ENCODE measurements at places on chromosomes 6 and 20.
A peak's percentile ranks its signal among the peaks of the same experiment; 100 is the strongest.

GRCh38 chr6:142334294-142334693, 32.5 kb downstream of the ADGRG6 start:
- DNase-seq, result no peak

GRCh38 chr6:89244241-89244985, 27.3 kb upstream of the GABRR1 start:
- DNase-seq, result no peak

- DNase-seq, result no peak
Observed at GRCh38 chr6:134464690-134465411, 146.9 kb upstream of the SGK1 start.

- DNase-seq, result no peak
Observed at GRCh38 chr6:5116243-5116991, 31.3 kb downstream of the PPP1R3G start.

GRCh38 chr6:53066077-53066417, 843 bp downstream of the FBXO9 start:
- no peak for DNase-seq

DNA sequence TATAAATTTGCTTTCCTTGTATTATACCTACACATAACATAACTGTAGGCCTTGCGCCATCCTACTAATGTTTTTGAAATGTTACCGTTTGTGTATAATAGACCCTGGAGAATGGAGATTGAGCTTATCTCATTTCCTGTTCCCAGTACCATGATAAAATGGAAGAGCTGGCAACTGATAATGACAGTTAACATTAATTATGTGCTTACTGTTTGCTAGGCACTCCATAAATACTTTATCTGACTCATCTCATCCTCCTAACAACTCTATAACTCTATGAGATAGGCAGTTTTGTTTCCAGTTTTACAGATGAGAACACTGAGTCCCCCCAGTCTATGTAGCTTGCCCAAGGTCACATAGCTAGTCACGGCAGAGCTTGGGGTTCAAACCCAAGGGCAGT, 396.7 kb downstream of the SYNE1 start:
- no peak for DNase-seq

DNA sequence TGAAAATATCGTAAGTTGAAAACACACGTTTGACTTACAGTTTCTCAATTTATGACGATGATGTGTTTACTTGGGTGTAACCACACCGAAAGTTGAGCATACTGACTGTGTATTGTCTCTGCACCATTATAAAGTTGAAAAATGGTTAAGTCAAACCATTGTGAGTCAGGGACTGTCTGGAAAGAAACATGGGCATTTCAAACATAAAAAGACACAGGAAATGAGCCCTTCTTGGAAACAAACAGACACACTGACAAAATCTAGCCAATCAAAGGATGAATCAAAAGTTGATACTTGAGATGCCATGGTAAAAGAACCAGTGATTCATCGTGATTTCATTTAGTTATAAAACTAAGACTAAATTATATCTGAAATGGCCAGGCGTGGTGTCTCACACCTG, 5.3 kb downstream of the POPDC3 start:
- no peak for DNase-seq

GRCh38 chr6:122511193-122511924, 39.8 kb upstream of the SERINC1 start:
- DNase-seq, result no peak

GRCh38 chr6:136070815-136071214, 179.3 kb downstream of the MTFR2 start:
- DNase-seq, result no peak

GRCh38 chr20:1323830-1324597, 4.9 kb downstream of the SDCBP2 start:
- DNase-seq, result no peak

GRCh38 chr20:3312940-3313682, 74.1 kb upstream of the SLC4A11 start:
- DNase-seq, result peak; percentile 87

- DNase-seq, result no peak
Observed at GRCh38 chr6:87921034-87921433, 126.6 kb upstream of the SPACA1 start.

DNA sequence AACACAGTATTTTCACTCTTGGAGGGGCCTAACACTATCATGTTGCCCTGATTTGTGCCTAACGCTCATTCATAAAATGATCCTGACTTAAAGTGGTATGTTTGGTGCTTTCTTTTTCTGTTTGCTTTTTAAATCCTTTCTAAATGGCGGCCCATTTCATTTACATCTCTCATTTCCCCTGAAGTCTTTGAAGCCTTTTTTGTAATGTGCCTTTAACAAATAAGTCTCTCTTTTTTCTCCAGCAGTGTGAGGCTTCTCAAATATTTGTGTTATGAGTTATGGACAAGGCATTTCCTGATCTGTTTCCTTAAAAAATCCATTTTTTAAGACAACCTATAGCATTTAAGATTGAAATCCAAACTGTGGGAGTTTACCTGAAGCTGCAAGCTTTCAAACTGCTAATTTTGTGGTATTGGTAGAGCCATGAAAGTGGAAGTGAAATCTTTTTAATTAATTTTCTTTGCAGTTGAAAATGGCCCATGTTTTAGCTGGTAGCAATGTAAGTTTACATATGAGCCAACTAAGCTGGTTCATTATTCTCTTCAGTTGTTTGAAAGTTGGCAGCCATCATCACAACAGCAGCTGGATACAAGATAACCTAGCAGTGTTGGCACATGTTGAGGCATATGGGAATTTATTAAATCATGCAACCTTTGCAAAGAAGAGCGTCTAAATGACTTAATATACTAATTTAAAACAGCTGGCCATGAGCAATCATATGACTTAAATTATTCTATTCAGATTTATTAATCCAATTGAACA, 469.7 kb downstream of the CDKAL1 start:
- no peak for DNase-seq

GRCh38 chr6:62523630-62524029, 237.6 kb upstream of the KHDRBS2 start:
- no peak for DNase-seq

DNA sequence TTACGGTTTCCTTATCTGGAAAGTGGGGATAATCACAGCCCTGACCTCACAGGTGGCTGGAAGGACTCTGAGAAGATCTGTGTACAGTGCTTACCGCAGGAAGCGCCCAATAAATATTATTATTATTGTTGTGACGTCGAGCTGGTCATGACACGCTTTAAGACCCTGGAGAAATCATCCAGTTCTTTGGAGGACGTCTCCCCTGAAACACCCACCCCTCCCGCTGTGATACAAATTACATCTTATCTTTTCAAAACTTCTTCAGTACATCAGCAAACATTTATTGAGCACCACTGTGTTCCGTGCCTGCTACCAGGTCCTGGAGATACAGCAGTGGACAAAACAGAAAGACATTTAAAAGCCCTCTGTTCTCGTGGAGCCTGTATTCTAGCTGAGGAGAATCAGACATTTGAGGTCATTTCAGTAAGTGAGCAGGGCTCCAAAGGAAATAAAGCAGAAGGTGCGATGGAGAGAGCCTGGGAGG, 118.7 kb downstream of the CEBPB start:
- DNase-seq, result no peak

DNA sequence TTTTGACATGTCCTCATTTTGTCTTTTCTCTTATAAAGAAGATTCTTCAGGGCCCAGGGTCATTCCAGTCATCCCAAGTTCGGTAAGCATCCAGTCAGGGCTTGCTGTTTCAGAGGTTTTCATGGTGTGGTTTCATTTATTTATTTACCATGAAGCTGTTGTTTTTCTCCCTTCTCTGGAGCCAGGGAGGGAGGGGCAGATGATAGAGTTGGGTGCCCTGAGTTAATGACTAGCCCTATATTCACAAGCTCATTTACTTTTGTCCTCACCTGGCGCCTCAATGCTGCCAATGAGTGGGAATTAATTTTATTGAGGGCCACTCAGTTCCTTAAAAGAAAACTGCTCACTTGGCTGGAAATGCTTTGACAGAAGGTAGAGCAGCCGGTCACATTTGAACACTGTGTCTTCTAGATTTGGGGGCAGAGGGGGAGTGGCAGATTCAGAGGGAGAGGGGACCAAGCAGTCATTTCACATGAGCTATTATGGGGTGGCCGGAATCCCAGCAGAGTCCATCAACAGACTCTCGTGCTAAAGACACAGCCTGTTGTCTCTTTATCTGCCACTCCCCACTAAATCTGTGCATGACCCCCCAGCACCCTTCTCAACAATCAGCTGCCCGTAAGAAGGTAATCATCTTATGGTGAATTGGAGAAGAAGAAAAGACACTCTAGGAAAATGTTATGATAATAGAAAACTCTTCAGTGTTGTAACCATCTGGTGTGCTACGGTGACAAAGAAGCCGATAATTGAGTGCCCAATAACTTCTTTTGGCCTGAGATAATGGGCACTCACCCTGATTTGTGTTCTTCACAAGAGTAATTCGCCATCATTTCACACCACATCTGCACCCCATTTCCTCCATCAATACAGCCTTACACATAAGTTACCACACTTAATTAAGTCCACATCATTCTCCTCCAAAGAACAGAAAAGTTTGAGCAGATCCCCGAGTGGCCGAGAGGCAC, 573.5 kb upstream of the JAG1 start:
- DNase-seq, result no peak

All from SK-N-MC (cell line).